ENCODE measurements at places on chromosomes 6 and 20.

- DNase-seq = no peak
These were observed 338.4 kb downstream of the THBS2 start for GRCh38 chr6:168915242-168915641.

- DNase-seq = no peak
These were observed 135.8 kb upstream of the CITED2 start for GRCh38 chr6:139510040-139510790.

DNA sequence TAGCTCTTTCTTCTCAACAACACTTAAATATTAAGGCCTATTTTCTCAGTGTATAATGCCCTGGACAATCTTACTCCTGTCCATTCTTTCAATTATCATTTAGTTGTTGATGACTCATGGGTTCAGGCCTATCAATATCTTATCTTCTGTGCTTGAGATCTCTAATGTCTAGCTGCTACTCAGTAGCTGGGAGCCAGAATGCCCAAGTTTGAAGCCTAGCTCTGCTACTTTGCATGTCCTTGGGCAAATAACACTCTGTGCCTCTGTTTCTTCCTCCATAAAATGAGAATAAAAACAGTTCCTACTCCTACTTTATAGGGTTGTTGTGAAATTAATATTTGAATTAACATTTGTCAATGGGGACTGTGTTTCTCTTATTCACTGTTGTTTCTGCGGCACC is 69.5 kb downstream of the MAN1A1 start:
- DNase-seq = no peak

DNA sequence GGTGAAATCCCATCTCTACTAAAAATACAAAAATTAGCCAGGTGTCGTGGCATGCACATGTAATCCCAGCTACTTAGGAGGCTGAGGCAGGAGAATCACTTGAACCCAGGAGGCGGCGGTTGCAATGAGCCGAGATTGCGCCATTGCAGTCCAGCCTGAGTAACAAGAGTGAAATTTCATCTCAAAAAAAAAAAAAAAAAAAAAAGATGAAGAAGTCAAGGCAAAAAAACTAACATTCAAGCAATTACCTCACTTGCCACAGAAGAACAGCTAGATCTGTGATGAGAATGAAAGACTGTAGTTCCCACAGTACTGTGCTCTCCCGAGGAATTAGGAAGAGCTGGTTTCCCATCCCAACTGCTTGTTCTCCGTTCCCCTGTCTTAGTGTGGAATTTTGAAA is 144.7 kb upstream of the ECI2 start:
- no peak for DNase-seq

- DNase-seq = peak; percentile 1
These were observed 105.9 kb downstream of the SASH1 start for GRCh38 chr6:148448369-148449012.

DNA sequence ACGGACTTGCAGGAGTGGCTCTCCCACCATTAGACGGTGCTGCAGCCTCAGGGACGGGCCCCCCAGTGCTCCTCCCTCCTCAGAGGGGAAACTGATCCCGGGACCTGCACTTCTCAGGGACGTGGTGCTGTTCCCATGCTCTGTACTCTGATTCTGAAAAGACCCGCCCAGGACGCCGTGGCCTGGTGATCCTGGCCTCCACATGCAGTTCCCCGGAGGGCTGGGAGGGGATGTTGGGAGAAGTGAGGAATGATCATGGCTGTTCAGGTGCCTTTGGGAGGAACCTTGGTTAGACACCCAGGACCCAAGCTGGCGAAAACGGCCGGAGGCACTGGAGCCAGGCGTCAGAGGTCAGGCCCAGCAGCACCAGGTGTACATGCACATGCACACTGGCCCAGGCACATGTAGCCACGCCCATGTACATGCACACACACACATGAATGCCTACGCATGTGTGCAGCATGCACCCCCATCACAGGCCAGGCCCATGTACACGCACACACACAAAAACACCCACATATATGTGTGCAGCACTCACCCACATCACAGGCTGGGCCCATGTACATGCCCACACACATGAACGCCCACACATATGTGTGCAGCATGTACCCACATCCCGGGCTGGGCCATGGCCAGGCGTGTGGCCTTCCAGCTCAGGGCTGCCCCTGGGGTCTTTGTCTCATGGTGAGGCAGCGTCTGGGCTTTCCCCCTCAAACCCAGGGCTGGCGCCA is 52.6 kb upstream of the DACT2 start:
- no peak for DNase-seq

- no peak for DNase-seq
These were observed 312.0 kb upstream of the PREP start for GRCh38 chr6:105714846-105715245.

Data from stimulated activated CD8-positive, alpha-beta memory T cell treated with anti-CD3 and anti-CD28 coated beads, Interleukin-4, amount 100 ng/mL, for 24 hours (primary cell).